Hepatocyte (in vitro differentiated cells): ENCODE measurements at places on chromosomes 4 and X. TPM values are rescaled to one million over a fixed set of nuclear protein-coding genes. Genes with fewer than 3 reads are reported as not detected.

GATA1 gene
- not detected in 2 replicates for total RNA-seq

GRCh38 chr4:139988863-139989765, 164.9 kb downstream of the MAML3 start:
- peaks cover 9% of the 10 kb centered on the region for H3K4me1 ChIP-seq
- no peaks in the 10 kb centered on the region for H3K36me3 ChIP-seq
- DNase-seq, result peak; percentile 75
- no peak overlapping the region for H3K4me3 ChIP-seq
- no peaks in the 10 kb centered on the region for H3K27me3 ChIP-seq
- peak overlapping the region; percentile 32 for H3K27ac ChIP-seq

- H3K27ac ChIP-seq, result no peak overlapping the region
- H3K4me1 ChIP-seq, result no peaks in the 10 kb centered on the region
- H3K27me3 ChIP-seq, result no peaks in the 10 kb centered on the region
- no peaks in the 10 kb centered on the region for H3K36me3 ChIP-seq
- no peak overlapping the region for H3K4me3 ChIP-seq
Observed at GRCh38 chrX:29530501-29530900, 684.9 kb upstream of the MAGEB2 start.

DNA sequence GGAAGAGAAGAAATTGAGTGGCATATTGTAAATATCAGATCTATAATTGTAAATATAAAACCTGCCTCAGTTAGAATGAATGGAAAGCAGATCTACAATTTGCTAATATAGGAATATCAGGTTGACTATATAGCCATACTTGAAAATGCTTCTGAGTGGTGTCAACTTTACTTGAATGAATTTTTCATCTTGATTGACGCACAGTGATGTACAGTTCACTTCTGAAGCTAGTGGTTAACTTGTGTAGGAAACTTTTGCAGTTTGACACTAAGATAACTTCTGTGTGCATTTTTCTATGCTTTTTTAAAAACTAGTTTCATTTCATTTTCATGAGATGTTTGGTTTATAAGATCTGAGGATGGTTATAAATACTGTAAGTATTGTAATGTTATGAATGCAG, 132.6 kb downstream of the TET2 start:
- H3K27ac ChIP-seq, result no peak overlapping the region
- no peaks in the 10 kb centered on the region for H3K4me1 ChIP-seq
- no peak overlapping the region for H3K4me3 ChIP-seq
- H3K36me3 ChIP-seq, result peaks cover 8% of the 10 kb centered on the region
- no peak for DNase-seq

SHOX gene
- total RNA-seq, result 0.08 and 0.10 TPM in 2 replicates

DNA sequence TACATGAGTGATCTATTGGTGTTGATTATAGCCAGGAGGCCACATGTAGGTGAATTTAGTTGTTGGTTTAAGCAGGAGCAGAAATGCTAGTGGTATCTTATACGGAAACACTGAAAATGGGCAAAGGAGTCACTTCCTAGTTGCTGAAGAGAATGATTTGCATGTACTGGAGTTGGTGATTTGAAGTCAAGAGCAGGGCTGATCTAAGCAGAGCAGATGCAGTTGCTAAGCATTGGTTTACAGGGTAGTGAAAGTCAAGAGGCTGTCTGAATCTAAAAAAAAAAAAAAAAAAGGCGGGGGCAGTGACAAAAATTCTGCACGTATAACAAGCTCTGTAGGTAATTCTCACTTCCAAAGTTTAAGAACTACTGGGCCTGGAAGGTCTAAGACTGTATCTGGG, 90.4 kb upstream of the HPRT1 start:
- no peaks in the 10 kb centered on the region for H3K36me3 ChIP-seq
- H3K27me3 ChIP-seq, result no peaks in the 10 kb centered on the region
- no peaks in the 10 kb centered on the region for H3K4me1 ChIP-seq
- no peak overlapping the region for H3K4me3 ChIP-seq

GRCh38 chr4:79695848-79696247, 287.8 kb upstream of the GK2 start:
- no peak overlapping the region for H3K4me3 ChIP-seq
- H3K36me3 ChIP-seq, result no peaks in the 10 kb centered on the region
- H3K27me3 ChIP-seq, result no peaks in the 10 kb centered on the region
- no peak for DNase-seq
- no peaks in the 10 kb centered on the region for H3K4me1 ChIP-seq

DNA sequence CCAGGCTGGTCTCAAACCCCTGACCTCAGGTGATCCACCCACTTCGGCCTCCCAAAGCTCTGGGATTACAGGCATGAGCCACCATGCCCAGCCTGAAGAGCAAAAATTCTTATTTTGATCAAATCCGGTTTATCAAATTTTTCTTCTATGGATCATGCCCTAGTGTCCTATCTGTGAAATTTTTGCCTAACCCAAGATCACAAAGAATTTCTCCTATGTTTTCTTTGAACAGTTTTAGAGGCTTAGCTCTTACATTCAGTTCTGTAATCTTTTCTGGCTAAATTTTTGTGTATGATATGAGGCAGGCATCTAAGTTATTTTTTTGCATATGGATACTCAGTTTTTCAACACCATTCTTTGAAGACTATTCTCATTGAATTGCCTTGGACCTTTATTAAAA, 27.4 kb downstream of the EDNRA start:
- H3K27ac ChIP-seq, result no peak overlapping the region
- no peak for DNase-seq
- no peaks in the 10 kb centered on the region for H3K36me3 ChIP-seq
- H3K4me3 ChIP-seq, result no peak overlapping the region
- no peaks in the 10 kb centered on the region for H3K27me3 ChIP-seq

MAGEA3 gene
- total RNA-seq, result not detected in 2 replicates

TMSB15A gene
- 45.4 and 55.3 TPM in 2 replicates for total RNA-seq

SH2D1A gene
- not detected in 2 replicates for total RNA-seq

NEIL3 gene
- 2.0 and 2.1 TPM in 2 replicates for total RNA-seq

DNA sequence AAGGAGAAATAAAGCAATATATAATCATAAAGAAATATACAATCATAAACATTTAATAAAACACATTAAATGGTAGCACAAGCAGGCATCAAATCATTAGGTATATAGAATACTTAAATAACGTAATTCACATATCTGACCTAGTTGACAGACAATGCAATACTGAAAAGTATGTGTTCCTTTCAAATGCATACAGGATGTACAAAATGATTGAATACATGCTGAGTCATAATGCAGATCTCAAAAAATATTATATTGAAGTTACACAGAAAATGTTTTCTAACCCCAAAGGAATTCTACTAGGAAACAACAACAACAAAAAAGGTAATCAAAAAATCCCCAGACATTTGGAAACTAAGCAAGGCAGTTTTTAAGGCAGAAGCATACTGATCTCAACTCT, 1072.0 kb upstream of the INTU start:
- no peak overlapping the region for H3K27ac ChIP-seq
- no peaks in the 10 kb centered on the region for H3K27me3 ChIP-seq
- no peaks in the 10 kb centered on the region for H3K4me1 ChIP-seq
- H3K4me3 ChIP-seq, result no peak overlapping the region
- H3K36me3 ChIP-seq, result no peaks in the 10 kb centered on the region

GRCh38 chr4:55312489-55313101, 33.4 kb upstream of the SRD5A3 start:
- DNase-seq, result peak; percentile 54
- H3K4me1 ChIP-seq, result peaks cover 3% of the 10 kb centered on the region
- no peak overlapping the region for H3K27ac ChIP-seq
- H3K4me3 ChIP-seq, result no peak overlapping the region

TLR7 gene
- total RNA-seq, result 0.52 and 0.60 TPM in 2 replicates

SULT1B1 gene
- total RNA-seq, result 46.5 and 53.8 TPM in 2 replicates

GRCh38 chr4:182126096-182126495, 117.1 kb upstream of the TENM3 start:
- H3K27ac ChIP-seq, result no peak overlapping the region
- no peak for DNase-seq

FGF16 gene
- total RNA-seq, result 0.27 TPM in 1 of 2 replicates, not detected in the other

DNA sequence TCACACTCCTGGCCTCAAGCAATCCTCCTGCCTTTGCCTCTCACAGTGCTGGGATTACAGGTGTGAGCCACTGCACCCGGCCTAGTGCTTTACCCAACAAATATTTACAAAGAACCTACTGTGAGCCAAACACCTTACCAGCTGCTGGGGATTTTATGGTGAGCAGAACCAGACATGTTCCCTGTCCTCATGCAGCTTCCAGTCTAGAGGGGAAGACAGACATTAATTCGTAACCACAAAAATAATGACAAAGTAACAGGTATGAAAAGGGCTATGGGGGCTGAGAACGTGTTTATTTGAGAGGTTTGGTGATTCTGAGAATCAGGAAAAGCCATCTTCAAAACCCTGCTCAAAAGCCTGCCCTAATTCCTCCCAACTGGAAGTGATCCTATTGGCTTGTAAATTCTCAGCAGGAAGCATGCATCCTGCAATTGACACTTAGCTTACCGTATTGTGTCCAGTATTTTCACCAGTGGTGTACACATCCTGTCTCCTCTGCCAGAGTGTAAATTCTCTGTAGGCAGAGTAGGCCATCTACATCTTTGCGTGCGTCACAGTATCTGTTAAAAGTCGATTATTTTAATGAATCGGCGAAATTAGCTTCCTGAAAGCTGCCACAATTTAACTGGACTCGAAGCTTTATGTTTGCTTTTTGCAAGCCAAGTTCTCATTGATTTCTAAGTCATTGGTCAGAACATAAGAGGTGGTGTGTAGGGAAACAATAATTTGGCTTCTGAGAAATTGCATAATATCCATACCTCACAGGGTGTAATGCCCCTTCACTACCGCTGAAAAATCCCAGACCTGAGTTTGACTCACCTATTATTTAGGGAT, 67.0 kb downstream of the TMEM156 start:
- no peaks in the 10 kb centered on the region for H3K27me3 ChIP-seq
- no peak overlapping the region for H3K4me3 ChIP-seq
- DNase-seq, result no peak
- H3K4me1 ChIP-seq, result no peaks in the 10 kb centered on the region

GRCh38 chrX:50700921-50701320, 113.1 kb downstream of the SHROOM4 start:
- peaks cover 5% of the 10 kb centered on the region for H3K4me1 ChIP-seq
- no peak for DNase-seq
- H3K27me3 ChIP-seq, result no peaks in the 10 kb centered on the region
- no peaks in the 10 kb centered on the region for H3K36me3 ChIP-seq
- no peak overlapping the region for H3K27ac ChIP-seq
- no peak overlapping the region for H3K4me3 ChIP-seq

DNA sequence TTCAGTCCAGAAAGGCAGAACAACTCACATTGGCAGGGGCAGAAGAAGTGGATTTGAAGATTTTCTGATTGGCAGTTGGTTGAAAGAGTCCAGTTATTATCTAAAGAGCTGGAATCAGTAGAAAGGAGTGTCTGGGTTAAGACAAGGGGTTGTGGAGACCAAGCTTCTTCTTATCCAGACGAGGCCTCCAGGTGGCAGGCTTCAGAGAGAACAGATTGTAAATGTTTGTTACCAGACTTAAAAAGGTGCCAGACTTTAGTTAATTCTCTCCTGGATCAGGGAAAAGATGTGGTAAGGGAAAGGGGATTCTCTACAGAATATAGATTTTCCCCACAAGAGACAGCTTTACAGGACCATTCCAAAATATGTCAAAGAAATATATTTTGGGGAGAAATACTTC, 36.7 kb upstream of the TLR3 start:
- peaks cover 14% of the 10 kb centered on the region for H3K4me1 ChIP-seq
- peak; percentile 32 for DNase-seq
- H3K27ac ChIP-seq, result no peak overlapping the region
- H3K4me3 ChIP-seq, result no peak overlapping the region

DNA sequence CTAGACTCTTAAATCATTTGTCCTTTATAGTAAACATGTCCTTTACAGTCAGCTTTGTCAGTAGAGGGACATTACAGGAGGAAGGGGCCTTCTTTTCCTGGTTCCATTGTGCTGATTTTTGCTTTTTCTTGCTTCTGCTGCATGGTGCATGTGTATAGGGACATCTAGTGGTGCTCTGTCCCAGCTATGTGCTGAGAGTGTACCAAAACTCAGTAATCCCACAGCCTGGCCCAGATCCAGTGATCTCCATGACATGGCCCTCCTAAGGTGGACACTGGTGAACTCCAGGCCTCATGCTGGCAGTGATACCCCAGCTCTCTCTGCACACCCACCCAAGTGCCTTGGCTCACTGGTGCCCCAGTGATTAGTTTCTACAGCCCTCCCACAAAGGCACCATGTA, 45.2 kb downstream of the MAGEB17 start:
- no peaks in the 10 kb centered on the region for H3K36me3 ChIP-seq
- no peak overlapping the region for H3K4me3 ChIP-seq
- DNase-seq, result peak; percentile 13
- no peak overlapping the region for H3K27ac ChIP-seq

CXorf38 gene
- total RNA-seq, result 10.2 and 11.3 TPM in 2 replicates

DCX gene
- 1.0 and 1.2 TPM in 2 replicates for total RNA-seq

TMEM31 gene
- total RNA-seq, result 0.28 TPM in 1 of 2 replicates, not detected in the other

GRCh38 chrX:71103110-71103983, 3.2 kb downstream of the CXorf65 start:
- peaks cover 27% of the 10 kb centered on the region for H3K4me1 ChIP-seq
- DNase-seq, result peak; percentile 45
- no peaks in the 10 kb centered on the region for H3K36me3 ChIP-seq
- no peak overlapping the region for H3K4me3 ChIP-seq

- H3K36me3 ChIP-seq, result no peaks in the 10 kb centered on the region
- no peaks in the 10 kb centered on the region for H3K4me1 ChIP-seq
- H3K4me3 ChIP-seq, result no peak overlapping the region
- peak overlapping the region; percentile 6 for H3K27ac ChIP-seq
- no peaks in the 10 kb centered on the region for H3K27me3 ChIP-seq
- DNase-seq, result peak; percentile 20
Observed at GRCh38 chr4:63937961-63938360, 471.3 kb downstream of the TECRL start.

GRCh38 chr4:48275247-48275646, 5.6 kb upstream of the TEC start:
- H3K4me1 ChIP-seq, result no peaks in the 10 kb centered on the region
- DNase-seq, result no peak
- H3K27ac ChIP-seq, result no peak overlapping the region
- no peak overlapping the region for H3K4me3 ChIP-seq
- no peaks in the 10 kb centered on the region for H3K27me3 ChIP-seq

ZDHHC15 gene
- total RNA-seq, result 1.00 and 1.3 TPM in 2 replicates

DNA sequence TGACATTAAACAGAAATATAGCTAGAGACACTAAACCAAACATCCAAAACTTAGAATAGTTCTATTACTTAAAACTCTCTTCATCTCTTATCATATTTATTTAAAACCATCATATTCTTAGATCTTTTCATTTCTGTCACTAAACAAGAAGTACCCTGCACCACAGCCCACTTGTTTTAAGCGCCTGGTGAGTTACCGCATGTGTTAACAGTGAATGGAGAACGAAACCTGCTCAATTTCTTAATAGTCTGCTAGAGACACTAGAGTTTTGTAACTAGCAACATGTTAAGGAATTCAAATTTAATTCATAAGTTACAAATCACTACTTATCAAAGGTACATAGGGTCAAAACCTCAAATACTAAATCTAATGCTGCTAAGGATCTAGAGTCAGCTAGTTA, 111.5 kb downstream of the FBXW7 start:
- H3K4me1 ChIP-seq, result no peaks in the 10 kb centered on the region
- H3K27me3 ChIP-seq, result no peaks in the 10 kb centered on the region
- H3K27ac ChIP-seq, result peak overlapping the region; percentile 70
- no peaks in the 10 kb centered on the region for H3K36me3 ChIP-seq

GRCh38 chr4:144910723-144911122, 187.3 kb downstream of the ANAPC10 start:
- H3K4me3 ChIP-seq, result no peak overlapping the region
- no peaks in the 10 kb centered on the region for H3K27me3 ChIP-seq
- no peak for DNase-seq
- peaks cover 4% of the 10 kb centered on the region for H3K4me1 ChIP-seq
- no peak overlapping the region for H3K27ac ChIP-seq

- H3K27ac ChIP-seq, result no peak overlapping the region
- no peaks in the 10 kb centered on the region for H3K4me1 ChIP-seq
- no peak overlapping the region for H3K4me3 ChIP-seq
- DNase-seq, result no peak
- H3K36me3 ChIP-seq, result no peaks in the 10 kb centered on the region
- no peaks in the 10 kb centered on the region for H3K27me3 ChIP-seq
Observed at GRCh38 chr4:836003-836511, 10.1 kb upstream of the CPLX1 start.
